Cerebellum (tissue), 4 donors: ENCODE measurements at places on chromosomes 11 and 22.

- peak; percentile 60 for DNase-seq
Observed at GRCh38 chr22:20000246-20001081, 16.2 kb downstream of the ARVCF start.

GRCh38 chr22:24807284-24807950 lies 1.4 kb downstream of the SGSM1 start:
- peak; percentile 38 for DNase-seq

- no peak for DNase-seq
Observed at GRCh38 chr11:77101043-77101537, 1.6 kb upstream of the OMP start.

DNA sequence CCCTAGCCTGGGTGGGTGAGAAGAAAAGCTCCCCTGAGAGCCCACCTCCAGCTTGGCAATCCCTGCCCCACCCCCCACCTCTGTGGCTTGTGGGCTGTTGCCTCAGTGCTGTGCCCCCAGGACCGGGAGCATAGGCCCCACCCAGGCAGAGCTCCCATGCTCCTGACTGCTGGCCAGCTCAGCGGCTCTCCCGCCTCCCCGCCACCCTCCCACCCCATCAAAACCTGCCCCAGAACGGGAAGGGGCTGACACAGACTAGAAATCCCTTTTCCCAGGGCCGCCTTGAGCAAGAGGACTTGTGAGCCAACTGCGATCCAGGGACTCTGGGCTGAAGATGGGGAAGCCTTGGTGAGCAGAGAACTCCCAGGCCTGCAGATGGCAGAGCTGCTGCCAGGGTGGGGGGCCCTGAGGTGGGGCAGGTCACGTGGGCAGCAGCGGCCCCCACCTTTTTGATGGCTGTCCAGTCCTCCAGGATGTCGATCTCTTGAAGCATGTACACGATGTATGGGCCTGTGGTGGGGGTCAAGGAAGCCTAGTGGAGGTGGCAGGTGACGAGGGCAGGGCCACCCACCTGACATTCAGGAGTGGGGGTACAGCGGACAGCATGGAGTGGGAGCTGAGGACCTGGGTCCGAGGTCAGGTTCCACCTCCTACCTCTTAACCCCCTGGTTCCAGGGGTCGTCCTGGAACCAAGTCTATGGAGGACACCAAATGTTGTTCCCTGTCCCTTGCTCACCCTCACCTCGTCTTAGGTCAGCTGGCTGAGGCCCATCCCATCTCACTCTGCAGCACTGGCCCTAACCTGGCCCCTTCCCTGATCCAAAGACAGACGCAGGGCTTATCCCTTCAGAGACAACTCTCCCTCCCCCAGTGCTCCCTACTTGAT lies 2.3 kb upstream of the RIN1 start:
- no peak for DNase-seq

DNA sequence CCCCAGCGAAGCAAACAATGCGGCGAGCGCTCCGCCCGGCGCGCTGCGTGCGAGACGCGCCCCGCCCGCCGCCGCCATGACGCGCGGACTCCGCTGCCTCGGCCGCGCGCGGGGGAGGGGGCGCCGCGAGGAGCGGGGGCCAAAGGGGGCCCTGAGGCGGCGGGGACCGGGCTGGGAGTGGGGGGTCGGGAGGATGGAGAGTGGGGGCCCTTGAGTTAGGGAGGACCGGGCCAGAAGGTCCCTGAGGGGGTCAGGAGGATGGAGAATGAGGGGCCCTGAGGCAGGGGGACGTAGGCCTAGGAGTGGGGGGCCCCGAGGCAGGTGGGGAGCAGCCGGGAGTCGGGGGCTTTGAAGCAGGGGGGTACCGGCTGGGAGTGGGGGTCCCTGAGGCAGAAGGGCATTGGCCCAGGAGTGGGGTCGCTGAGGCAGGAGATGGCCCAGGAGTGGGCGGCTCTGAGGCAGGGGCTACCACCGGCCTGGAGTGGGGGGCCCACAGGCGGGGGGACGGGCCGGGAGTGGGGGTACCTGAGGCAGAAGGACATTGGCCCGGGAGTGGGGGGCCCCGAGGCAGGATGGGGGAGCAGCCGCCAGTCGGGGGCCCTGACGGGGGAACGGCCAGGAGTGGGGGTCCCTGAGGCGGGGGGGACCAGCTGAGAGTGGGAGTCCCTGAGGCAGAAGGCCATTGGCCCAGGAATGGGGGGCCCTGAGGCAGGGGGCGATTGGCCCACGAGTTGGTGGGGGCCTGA lies at the start of gene BRD1:
Gene BRD1, minus strand, starts transcription at position 21 of the 746 bp plus-strand sequence. CDS start 3,556 bp downstream, outside the sequence.
- DNase-seq, result peak; percentile 85

- DNase-seq, result no peak
Observed at GRCh38 chr11:121091492-121092152, 9.4 kb upstream of the TECTA start.

DNA sequence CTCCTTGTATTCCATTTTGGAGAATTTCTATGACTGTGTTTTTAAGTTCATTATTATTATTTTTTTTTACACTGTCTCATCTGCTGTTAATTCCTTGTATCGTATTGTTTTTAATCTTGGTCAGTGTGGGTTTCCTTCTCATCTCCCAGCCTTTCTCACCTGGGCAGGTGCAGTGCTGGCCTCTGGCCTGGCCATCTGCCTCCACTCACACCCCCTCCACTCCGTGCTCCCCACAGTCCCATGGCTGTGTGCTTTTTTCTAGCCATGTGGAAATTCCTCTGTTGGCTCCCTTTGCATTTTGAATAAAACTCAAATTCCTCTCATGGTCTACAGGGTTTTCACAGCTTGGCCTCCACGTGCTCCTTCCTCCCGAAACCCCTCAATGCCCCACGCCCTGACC lies 50.3 kb upstream of the LINC01488 start:
- no peak for DNase-seq

DNA sequence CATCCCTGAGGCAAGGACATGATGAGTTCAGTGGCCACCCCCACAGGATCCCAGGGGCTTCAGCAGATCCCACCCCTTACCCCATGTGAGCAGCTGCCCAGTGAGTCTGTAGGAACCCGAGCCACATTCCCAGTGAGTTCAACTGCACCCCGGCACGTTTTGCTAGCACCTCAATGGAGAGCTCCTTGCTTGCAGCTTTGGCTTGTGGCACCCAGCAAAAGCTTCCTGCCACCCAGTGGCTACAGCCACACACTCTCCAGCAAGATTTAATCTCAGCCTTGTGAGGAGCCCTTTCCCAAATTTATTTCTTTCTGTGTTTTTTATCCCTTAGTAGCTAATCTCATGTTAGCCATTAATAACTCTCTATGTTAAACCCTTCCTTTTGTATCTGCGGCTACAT lies 4.0 kb downstream of the SAA1 start:
- DNase-seq, result no peak

DNA sequence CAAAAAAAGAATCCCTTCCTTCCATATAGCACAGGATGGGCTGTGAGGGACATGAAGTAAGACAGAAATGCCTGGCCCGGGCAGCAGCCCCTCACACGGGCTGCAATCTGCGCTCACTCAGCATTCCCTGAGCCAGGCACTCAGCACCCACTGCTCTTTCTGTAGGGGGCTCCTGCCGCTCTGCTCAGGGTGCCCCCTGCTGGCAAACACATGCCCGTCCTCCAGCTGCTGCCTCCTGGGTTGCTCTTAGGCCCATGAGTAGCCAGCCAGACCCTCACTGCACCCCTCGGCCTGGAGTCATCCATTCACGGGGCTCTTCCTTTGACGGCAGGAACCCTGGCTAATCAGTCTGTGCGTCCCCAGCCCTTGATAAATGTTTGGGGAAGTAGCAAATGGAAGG lies 6.9 kb downstream of the MCAT start:
- no peak for DNase-seq

- DNase-seq, result no peak
Observed at GRCh38 chr11:125398994-125399640, 96.9 kb downstream of the FEZ1 start.

DNA sequence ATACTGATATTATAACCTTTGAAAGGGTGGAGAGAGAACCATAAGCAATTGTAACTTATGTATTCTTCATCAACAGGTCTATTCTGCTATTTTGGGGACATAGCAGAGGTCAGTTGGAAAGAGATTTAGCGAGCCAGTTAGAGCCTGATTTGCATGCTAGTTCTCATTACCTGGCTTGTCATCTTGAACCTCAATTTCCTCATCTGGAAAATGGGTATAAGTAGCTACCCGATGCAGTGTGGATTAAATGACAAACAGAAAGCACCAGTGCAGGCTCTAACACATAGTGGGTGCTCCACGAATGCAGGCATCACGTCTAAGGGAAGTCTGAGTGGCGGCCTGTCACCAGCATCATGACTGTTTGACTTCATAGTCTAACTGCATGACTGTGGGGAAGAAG lies 67.7 kb downstream of the LDLRAD3 start:
- DNase-seq, result no peak

DNA sequence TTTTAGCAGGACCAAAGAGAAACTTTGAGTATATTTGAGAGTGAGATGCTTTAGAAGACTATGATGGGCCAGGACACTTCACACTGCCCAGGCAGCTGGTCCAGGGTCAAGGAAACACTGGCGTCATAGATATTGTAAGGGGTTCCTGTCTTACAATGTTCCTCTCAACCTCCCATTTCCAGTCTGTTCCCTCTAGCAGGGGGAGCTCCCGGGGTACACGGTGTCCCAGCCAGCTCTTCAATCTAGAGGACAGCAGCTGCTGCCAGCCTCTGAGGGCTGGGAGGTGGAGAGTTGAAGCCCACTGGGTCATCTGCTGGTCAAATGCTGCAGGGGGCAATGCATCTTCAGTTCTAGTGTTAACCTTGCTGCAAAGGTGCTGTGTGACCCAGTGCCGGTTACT lies 40.7 kb upstream of the TIMP3 start:
- DNase-seq, result no peak

DNA sequence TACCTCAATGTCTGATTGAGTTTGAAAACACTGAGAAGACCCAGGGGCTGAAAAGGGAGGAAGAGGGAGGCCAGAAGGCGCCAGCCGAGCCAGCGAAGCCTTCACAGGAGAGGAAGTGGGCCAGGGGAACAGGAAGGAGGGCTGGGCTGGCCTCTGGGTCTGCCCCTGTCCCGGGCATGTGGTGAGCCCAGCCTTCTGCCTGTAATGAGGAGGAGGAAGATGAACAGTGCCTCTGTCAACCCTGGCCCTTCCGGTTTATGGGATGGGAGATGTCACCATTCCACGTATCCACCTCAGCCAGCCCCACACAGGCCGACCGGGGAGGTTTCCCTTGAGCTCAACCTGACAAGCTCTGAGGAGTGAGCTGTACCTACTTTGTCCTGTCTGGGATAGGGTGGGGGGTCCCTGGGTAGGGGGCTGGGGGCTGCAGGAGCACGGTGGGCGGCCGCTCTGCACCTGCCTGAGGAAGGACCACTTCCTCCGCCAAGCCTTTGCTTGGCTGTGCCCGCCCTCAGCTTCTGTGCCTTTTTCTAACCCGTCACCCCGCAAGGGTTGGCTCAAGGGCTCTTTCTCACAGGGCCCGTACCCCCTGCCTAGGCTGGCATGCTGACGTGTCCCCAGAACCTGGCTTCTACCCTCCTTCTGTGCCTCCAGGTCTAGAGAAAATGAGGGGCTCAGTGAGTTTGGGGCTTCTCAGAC lies 2.0 kb downstream of the PARVG start:
- no peak for DNase-seq

DNA sequence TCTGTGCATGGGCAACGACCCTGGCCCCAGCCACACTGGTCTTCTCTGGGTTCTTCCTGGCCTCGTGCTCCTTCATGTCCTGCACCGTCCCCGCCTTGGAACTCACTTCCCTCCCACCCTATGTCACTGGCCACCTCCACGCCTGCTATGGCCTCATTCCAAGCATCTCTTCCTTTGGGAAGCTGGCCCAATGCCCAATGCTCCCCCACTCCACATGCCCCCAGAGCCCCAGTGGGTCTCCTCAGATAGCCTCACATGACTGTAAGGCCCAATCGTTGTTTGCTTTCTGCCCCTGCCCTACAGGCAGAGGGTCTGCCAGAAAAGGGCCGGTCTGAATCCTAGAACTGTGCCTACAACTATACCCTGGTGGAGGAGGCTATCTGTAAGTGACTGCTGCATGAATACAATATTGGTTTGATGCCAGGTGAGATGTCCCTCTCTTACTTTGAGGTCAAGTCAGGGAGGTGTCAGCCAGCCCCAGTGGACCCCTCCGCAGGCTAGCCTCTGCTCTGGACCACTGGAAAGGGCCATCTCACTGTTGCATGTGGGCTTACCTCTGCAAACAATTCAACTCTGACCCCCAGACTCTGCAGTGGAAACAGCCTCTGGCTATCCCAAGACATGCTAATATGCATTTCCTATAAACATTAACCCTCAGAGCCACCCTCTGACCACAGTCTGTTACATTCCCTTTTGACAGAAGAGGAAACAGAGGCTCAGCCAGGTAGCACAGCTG lies 2.1 kb upstream of the GNAZ start:
- DNase-seq, result no peak

DNA sequence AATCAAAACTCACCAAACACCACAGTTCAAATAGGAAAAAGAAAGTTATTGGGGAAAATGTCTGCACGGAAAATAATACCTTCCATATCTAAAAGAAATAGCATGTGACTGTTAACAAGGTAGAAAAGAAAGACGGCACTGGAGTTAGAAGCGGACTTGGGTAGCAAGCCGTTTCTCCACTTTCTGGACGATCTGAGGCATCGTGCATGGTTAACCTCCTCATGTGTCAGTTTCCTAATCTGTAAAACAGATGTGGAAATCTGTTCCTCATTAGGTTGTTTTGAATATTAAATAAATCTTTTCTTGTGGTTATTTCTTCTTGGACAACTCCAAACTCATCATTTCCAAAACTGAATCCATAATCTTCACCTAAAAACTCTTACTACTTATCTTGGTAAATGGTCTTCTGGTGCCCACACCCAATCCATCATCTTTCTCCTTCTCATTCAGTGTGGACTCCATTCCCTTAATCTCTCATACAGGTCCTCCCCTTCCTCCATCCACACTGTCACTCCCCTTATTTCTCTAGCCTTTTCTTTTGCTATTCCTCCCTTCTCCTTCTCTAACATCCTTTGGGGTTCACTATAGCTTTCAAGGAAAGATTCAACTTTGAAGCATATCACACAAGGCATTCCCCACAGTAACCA lies 53.5 kb downstream of the VSIG10L2 start:
- no peak for DNase-seq

- no peak for DNase-seq
Observed at GRCh38 chr22:45686836-45687235, 15.2 kb downstream of the ATXN10 start.
